ENCODE measurements at places on chromosomes 11 and 22.

- DNase-seq, result no peak
Observed at GRCh38 chr11:101600924-101601323, 17.1 kb upstream of the TRPC6 start.

- no peak for DNase-seq
Observed at GRCh38 chr11:72330131-72330727, 86.3 kb upstream of the PHOX2A start.

DNA sequence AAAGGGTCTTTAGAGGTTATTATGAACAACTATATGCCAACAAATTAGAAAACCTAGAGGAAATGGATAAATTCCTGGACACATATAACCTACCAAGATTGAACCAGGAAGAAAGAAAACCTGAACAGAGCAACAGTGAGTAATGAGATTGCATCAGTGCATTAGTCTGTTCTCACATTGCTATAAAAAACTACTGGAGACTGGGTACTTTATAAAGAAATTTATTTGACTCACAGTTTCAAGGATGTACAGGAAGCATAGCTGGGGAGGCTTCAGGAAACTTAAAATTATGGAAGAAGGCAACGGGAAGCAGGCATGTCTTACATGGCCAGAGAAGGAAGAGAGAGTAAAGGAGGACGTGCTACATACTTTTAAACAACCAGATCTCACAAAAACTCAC is 70.8 kb upstream of the GNAZ start:
- DNase-seq, result peak; percentile 30

GRCh38 chr11:13140028-13140870 is 131.1 kb downstream of the RASSF10 start:
- DNase-seq, result no peak

DNA sequence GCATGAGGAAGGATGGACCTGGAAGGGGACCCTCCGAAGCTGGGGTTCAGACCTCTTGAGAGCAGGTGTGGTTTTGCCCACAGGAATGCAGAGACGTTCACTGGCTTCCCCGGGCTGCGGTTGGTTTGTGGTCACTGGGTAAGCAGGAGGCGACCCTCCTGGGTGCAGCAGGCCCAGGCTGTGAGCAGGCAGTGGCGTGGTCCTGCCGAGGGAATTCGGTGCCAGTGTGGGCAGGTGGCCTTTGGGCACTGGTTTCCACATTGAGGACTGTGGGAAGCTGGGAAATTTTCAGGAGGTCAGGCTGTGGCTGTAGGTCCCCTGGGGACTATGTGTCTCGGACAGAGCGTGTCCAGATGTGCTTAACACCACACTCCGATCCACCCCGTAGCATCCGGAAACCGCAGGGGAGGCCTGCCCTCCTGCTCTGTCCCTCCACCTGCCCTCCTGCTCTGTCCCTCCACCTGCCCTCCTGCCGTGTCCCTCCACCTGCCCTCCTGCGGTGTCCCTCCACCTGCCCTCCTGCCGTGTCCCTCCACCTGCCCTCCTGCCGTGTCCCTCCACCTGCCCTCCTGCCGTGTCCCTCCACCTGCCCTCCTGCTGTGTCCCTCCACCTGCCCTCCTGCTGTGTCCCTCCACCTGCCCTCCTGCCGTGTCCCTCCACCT is 27.5 kb downstream of the TPCN2 start:
- DNase-seq, result no peak

- DNase-seq, result peak; percentile 67
Observed at GRCh38 chr22:24554313-24555164, at the start of gene GUCD1. Gene GUCD1 (minus strand): TSS chr22:24555138. CDS start chr22:24554991, 147 bp downstream.

GRCh38 chr22:46094676-46095075 is 55.6 kb upstream of the PPARA start:
- DNase-seq, result no peak

- DNase-seq, result no peak
Observed at GRCh38 chr22:30312053-30312452, 14.7 kb downstream of the TBC1D10A start.

DNA sequence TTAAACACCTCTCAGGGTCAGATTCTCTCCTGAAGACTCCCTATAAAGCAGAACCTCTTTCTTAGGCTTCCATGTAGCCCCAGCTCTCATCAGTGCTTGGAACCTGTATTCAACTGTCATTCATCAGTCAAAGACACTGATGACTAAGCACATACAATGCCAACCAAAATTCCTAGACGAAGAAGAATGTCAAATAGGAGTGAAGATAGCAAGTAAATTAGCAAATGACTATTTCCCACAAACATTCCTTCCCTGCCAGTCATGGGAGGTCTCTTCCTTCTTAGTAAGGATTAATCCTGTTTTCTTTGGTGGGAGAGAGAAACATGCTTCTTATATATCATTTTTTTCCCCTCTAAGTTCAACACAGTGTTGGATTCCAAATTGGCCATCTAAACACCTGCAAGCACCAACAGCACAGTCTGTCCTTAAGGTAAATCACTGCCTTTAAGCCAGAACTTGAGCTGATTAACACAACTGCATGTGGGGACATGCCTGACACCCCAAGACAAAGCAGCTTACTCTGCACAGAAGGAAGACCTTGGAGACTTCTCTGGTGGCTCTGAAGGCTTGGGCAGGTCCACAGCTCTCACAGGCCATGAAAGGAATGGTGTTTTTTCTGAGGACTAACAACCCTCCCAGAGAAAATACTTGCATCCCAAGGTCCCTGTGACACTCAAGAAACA is 47.5 kb upstream of the ME3 start:
- DNase-seq, result no peak

GRCh38 chr11:119362741-119363080 is 16.2 kb upstream of the MFRP start:
- DNase-seq, result no peak

- no peak for DNase-seq
Observed at GRCh38 chr22:39220450-39220849, 24.3 kb downstream of the PDGFB start.

- peak; percentile 25 for DNase-seq
Observed at GRCh38 chr11:74735365-74735928, 4.2 kb upstream of the CHRDL2 start.

DNA sequence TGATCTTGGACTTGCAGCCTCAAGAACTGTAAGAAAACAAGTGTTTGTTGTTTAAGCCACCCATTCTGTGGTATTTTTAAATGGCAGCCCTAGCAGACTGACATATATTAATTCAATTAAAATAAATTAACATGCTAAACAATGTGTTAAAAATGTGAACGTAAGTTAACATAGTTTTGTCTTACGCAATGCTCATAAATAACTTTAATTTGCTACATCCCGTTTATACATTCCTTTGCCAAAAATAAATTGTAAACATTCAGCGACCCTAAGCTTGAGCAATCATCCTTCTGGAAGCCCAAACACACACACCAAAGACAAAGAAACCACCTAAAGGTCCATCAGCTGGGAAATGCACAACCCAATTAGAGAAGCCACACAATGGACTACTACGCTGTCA is 70.4 kb downstream of the CELSR1 start:
- no peak for DNase-seq

DNA sequence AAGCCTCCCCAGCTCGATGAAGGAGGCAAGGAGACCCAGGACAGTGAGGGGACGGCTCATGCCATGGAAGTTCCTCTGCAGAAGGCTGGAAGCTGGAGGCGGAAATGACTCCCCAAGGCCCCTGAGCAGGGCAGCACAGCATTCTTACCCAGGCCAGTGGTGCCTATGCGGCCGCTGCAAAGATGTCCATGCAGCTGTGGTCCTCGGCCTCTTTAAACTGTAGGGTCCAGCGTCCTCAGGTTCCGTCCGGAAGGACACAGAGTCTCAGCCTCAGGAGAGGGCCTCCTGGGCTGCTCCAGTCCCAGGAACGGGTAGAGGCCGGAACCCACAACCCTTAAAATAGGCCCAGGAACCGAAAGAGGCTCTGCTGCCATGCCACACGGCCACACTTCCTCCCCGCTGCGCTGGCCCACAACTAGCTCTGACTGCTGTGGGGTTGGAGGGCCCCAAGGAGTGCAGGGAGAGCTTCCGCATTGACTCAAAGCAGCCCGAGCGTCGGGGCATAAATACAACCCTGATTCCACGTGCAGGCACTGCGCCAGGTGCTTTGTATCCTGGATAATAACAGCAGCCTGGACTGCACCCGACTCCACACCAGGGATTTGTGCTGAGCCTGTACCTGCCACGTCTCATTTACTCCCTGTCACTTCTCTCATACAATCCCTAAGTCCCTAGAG is 5.5 kb downstream of the KIAA0930 start:
- DNase-seq, result peak; percentile 71

DNA sequence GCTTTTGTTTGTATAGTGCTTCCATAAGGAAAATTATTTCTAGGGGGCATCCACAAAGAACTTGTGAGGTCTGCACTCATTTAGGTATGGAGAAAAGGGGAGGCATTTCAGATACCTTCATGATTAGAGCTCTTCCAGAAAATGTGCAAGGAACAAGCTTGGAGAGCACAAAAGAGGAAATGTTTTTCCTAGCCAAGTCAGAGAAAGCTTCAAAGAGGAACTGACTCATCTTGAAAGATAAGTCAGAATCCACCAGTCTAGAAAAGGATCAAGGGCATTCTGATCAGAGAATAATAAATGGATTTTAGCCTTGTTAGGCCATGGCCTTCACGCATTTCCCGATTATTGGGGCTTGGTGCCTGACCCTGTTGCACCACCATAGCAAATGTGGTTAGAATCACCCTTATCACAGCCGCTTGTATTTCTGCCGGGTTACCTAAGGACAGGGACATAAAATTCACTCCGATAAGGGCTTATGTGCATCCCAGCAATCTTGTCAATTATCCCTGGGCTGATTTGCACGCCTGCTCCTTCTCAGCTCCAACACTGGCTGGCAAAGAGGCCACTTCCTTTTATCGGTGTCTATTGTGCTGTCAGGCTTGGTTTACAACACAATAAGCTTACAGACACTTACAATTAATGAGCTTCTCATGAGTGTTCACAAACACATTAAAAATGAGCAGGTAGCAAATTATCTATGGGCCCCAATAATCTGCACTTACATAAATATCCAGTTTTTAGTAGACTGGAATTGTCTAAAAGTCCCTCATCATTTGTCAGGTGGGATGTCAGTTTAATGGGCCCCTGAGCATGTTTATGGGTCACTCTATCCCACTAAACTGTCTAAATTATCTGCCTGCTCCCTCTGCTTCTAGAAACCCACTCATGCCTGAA is 613.5 kb downstream of the SOX6 start:
- DNase-seq, result peak; percentile 57

DNA sequence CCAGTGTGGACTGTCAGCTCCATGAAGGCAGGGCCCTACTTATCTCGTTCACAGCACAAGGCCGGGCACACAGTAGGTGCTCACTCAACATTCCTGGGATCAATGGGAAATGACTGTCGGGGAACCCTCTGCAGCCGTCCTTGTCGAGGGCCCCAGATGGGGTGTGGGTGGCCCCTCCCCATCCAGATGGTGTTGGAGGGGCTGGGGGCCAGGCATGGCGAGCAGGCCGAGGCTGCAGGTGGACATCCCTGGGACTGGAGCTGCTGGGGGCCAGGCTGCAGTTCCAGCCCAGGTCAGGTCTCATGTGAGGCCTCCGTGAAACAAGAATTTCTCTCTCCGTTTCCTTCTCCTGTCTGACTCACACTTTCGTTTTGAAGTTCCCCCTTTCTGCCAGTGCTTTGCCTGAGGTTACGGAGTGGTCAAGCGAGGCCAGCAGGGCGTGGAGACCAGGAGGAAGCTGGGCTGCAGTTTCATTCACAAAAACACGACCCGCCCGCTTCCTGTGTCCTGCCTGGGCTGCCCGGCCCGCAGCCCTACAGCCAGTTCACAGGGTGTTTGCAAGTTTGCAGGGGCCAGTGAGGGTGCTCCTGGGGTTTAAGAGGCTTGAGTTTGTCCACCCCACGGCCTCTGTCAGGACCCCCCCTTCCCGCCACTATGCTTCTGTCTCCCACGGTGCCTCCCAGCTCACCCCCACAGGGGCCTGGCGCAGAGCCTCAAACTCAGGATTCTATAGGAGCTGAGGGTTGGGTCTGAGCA is 4.5 kb downstream of the MYEOV start:
- DNase-seq, result peak; percentile 98

- DNase-seq, result no peak
Observed at GRCh38 chr22:45099961-45100360, 63.8 kb upstream of the NUP50 start.

- DNase-seq, result peak; percentile 39
Observed at GRCh38 chr11:64745189-64745520, 1.2 kb upstream of the RASGRP2 start.

DNA sequence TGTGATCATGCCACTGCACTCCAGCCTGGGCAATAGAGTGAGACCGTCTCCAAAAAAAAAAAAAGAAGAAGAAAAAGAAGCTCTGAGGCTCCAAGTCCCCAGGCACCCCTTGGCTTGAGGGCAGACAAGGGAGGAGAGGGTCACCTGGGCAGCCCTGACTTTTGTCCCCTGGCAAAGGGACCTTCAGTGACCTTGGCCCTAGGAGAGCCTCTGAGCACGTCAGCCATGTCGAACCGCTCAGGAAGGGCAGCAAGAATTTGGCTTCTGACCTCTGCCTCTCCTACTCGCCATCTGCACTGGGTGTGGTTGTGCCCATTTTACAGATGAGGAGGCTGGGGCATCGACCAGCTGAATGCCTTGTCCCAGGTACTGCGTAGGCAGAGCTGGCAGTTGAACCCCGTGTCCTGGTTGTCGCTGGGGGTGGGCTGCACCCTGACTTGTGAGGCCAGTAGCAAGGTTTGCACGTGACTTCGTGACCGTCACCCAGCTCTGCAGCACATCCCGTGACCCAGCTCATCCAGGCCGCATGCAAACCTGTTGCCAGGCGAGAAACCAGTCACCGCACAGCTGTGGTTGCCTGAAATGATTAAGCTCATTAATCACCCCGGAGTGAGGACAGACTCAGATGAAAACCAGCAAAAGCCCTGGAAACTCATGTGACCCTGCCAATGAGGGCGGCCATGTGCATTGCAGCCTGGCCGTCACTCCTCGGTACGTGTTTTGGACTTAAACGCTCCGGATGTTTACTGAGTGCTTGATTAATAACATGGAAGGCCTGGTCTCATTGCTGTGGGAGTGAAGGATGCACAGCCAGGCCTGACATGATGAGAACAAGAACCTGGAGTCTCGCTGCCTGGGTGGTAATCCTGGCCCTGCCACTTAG is 47.7 kb upstream of the PPP6R3 start:
- DNase-seq, result no peak

DNA sequence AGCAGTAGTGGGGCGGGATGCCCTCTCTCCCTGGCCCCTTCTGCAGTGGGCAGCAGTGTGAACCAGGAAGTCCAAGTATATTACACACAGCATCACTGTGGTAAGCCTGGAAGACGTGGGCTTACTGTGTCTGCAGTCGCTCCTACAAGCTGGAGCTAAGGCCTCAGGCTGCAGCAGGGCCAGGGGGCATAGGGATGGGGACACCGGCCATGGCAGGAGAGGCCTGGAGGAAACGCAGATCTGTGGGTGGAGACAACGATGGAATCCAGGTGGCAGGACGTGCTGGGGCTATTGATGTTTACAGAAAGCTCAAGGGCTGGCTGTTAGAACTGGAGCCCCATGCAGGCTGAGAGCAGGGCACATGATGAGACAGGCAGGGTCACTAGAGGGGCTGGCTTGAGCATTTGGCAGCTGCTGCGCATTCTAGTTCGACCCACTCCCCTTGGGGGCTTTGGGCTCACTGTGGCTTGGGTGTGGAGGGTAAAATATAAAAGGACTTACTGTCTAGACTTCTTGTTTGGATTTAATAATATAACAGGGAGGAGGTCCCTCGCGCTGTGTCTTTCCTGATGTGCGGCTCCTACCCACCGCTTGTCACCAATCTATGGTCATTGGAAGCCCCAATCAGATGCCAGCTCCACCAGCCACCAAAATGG is 539.5 kb downstream of the TBC1D22A start:
- DNase-seq, result no peak

- DNase-seq, result no peak
Observed at GRCh38 chr11:19018901-19019300, 41.6 kb downstream of the MRGPRX2 start.
